ENCODE measurements at places on chromosomes 6 and 20.

- no peak for DNase-seq
Observed at GRCh38 chr6:53623497-53623896, 42.1 kb downstream of the KLHL31 start.

- DNase-seq = no peak
Observed at GRCh38 chr20:23072892-23073586, 13.1 kb downstream of the CD93 start.

DNA sequence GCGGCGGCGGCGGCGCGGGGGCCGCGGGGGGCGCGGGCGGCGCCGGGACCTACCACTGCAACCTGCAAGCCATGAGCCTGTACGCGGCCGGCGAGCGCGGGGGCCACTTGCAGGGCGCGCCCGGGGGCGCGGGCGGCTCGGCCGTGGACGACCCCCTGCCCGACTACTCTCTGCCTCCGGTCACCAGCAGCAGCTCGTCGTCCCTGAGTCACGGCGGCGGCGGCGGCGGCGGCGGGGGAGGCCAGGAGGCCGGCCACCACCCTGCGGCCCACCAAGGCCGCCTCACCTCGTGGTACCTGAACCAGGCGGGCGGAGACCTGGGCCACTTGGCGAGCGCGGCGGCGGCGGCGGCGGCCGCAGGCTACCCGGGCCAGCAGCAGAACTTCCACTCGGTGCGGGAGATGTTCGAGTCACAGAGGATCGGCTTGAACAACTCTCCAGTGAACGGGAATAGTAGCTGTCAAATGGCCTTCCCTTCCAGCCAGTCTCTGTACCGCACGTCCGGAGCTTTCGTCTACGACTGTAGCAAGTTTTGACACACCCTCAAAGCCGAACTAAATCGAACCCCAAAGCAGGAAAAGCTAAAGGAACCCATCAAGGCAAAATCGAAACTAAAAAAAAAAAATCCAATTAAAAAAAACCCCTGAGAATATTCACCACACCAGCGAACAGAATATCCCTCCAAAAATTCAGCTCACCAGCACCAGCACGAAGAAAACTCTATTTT lies 2.0 kb downstream of the FOXC1 start:
- no peak for DNase-seq

DNA sequence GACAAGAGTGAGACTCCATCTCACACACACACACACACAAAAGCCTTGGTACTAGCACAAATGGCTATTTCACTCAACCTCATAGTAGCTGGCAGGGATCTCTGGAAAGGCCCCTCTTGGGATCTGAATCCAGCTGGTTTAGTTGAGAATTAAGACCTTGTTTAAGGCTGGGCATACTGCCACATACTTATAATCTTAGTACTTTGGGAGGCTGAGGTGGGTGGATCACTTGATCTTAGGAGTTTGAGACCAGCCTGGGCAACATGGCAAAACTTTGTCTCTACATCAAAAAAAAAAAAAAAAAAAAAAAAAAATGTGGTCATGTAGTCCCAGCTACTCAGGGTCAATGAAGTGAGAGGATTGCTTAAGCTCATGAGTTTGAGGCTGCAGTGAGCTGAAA lies 628.3 kb downstream of the MMUT start:
- DNase-seq = no peak

DNA sequence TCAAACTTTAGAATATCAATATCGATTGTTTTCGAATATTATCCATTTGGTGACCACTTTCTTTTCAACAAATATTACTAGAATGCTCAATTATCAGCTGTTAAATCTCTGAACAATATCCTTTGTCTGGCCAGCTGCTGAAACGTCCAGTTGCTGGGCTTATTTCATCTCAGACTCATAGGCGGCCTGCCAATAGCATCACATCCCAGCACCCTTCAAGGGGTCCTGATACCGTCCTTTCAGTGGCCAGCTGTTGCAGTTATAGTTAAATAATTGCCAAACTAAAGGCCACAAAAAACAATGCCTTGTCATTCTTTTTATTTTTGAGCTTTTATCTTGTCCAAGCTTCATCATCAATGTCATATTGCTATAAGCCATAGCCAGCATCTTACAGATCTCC lies 1006.8 kb upstream of the MANEA start:
- DNase-seq = no peak

DNA sequence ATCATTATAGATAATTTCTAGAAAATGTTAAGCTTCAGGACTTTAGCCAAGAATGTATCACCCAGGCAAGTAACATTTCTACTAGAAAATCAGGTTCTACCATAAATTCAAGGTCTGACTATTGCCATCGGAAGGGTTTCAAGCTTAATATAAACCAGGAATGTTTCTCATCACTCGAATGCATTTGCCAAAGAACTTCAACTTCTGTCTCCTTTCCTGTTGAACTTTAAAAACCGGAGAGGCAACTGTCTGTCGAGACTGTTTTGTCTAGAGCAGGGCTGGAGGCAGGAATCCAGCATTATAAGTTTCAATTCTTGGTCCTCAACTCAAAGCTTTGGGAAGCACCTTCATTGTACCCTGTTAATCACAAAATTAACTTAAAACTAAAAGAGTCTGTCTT lies 264.7 kb downstream of the ZNF217 start:
- DNase-seq = no peak

- no peak for DNase-seq
Observed at GRCh38 chr20:22977047-22977785, 57.9 kb upstream of the SSTR4 start.

DNA sequence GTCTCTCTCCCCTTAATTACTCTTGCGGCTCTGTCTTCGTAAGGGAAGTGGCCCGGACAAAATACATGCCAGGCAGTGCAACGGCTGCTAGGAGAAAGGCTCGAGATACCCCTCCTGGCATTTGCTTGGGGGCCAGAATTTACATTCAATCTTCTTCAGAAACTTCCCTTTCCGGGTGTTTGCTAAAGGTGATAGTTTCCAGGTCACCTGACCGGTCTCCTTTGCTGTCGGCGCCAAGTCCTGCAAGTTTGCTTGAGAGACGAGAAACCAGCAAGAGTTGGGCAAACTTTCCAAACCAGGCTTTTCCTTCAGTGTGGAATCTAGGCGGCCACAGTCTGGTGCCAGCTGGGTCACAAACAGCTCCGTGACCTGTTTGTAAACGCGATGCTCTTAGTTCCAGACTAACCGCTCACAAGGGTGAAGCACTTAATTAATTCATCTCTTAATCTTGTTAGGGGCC lies 563 bp upstream of the SRSF3 start:
- DNase-seq = no peak

- DNase-seq = no peak
Observed at GRCh38 chr6:1963596-1963995, 281.8 kb downstream of the GMDS start.

Measured in activated gamma-delta T cell (primary cell).